Uterus (tissue), 4 donors: ENCODE measurements at places on chromosomes 2 and 18.

- H3K4me1 ChIP-seq: no peaks in the 10 kb centered on the region
- no peaks in the 10 kb centered on the region for H3K36me3 ChIP-seq
- DNase-seq: no peak
- no peak overlapping the region for H3K4me3 ChIP-seq
Observed at GRCh38 chr2:66481100-66481549, 46.2 kb downstream of the MEIS1 start.

DNA sequence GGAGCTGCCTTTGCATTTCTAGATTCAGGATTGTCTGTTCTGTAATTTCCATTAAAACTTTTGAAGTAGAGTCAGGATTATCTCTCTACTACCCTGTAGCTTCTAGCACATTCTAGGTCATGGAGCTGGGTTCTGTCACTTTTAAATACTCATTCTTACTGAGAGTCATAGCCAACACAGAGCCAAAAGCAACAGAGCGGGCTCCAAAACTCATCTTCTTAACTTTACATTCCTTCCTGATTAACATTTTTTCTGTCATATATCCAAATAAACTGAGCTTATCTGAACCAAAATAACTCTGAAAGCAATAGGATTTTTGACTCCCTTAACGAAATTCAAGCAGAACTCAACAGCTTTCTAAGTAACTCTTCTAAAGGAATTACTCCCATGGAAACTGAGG, 12.9 kb downstream of the PREPL start:
- no peaks in the 10 kb centered on the region for H3K36me3 ChIP-seq
- DNase-seq: peak; percentile 27
- peaks cover 9% of the 10 kb centered on the region for H3K4me1 ChIP-seq
- peak overlapping the region; percentile 38 for H3K27ac ChIP-seq
- H3K27me3 ChIP-seq: no peaks in the 10 kb centered on the region
- no peak overlapping the region for H3K4me3 ChIP-seq

DNA sequence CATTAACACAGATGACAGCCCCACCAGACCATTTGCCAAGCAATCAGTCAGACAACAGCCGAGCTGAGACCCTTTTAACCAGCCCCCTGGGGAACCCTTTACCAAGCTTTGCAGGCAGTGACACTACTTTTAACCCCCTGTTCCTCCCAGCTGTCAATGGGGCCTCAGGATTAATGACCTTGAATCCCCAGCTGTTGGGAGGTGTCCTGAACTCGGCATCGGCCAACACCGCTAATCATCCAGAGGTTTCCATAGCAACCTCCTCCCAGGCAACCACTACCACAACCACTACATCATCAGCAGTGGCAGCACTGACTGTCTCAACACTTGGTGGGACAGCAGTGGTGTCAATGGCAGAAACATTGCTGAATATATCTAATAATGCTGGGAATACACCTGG, 160.9 kb upstream of the EPC2 start:
- DNase-seq: no peak
- no peaks in the 10 kb centered on the region for H3K36me3 ChIP-seq
- H3K4me1 ChIP-seq: no peaks in the 10 kb centered on the region
- H3K4me3 ChIP-seq: no peak overlapping the region

DNA sequence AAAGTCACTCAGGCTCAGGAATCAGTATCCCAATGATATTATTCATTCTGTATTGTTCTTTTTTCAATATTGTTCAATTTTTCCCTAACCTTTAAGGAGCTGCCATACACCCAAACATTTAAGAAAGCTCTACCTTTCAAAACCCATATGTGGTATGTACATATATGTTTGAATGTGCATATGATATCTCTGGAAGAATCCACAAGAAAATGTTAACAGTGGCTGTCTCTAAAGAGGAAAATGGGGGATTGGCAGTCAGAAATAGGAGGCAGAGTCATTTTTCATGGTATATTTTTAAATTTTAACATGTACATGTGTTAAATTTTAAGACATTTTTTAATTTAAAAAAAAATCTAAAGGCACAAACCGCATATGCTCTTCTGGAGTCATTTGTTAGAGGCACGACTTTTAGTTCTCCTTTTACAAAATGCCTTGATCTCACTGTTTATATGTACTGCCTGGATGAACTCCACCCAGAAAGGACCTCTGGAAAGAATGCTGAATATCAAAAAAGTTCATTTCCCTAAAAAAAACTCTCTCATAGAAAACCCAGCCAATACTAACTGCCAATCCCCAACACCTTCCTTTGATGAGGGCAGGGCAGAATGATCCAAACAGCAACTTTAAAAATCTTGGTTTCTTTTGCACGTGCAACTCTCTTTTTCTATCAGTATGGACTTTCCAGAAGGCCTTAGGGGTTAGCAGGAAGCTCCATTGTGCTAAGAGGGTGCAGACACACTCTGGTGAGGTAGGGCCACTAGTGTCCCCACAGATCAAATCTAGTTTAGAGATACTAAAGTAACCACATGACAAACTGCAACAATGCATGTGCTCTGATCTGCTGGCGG, 23.6 kb downstream of the KCTD1 start:
- no peak overlapping the region for H3K27ac ChIP-seq
- no peaks in the 10 kb centered on the region for H3K4me1 ChIP-seq
- H3K27me3 ChIP-seq: no peaks in the 10 kb centered on the region
- H3K36me3 ChIP-seq: no peaks in the 10 kb centered on the region
- H3K4me3 ChIP-seq: no peak overlapping the region
- DNase-seq: no peak

DNA sequence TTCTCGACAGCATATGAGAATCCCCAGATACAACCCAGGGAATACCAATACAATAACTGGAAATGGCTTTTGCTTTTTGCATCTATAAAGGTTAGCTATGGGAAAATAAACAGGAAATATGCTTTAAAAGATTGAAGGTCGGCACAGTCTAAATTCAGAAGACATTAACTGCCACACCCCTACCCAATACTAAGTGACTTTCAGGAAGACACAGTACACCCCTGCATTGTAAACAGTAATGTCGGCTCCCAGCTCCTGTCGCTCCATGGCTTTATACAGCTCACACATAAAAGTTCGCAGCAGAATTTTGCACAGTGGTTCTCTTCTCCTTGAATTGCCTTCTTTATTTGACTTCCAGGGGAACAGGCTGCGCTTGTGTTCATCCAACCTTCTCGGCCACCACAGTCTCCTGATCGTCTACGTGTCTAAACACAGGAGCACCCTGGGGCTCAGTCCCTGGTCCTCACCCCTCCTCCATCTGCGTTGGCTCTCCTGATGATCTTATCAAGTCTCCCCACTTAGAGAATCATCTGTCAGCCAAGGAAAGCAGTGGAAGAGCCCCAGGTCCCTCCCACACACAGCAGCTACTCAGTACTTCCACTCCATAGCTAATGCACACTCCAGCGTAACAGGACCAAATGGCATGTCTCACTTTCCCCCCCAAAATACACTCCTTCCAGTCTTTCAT, 22.7 kb downstream of the CYB5A start:
- DNase-seq: no peak
- no peak overlapping the region for H3K27ac ChIP-seq
- H3K27me3 ChIP-seq: no peaks in the 10 kb centered on the region
- no peaks in the 10 kb centered on the region for H3K4me1 ChIP-seq
- no peaks in the 10 kb centered on the region for H3K36me3 ChIP-seq

DNA sequence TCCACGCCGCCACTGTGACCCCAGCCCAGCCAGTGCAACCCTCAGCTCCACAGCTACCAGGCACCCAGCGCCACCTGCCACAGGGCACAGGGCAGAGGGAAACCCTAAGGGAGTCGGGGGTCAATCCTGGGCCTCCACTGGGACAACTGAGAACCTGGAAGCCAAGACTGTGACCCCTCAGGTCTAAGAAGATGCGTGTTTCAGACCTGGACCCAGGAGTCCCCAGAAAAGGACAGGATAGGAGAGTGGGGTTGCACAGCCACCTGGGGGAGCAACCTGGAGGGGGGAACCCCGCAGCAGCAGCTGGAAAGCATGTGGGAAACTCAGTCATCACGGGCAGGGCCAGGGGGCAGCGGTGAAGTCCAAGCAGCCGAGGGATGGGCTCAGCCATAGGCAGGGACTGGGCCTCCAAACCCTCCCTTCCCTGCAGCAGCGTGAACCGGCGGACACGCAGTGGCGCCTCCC, 4.1 kb downstream of the ESPNL start:
- H3K36me3 ChIP-seq: no peaks in the 10 kb centered on the region
- H3K4me1 ChIP-seq: no peaks in the 10 kb centered on the region
- H3K27me3 ChIP-seq: no peaks in the 10 kb centered on the region
- H3K27ac ChIP-seq: no peak overlapping the region
- no peak overlapping the region for H3K4me3 ChIP-seq

GRCh38 chr18:22417496-22418188, at the start of gene CTAGE1:
CTAGE1 (minus strand) TSS chr18:22417915; CDS start chr18:22417811, 104 bp downstream.
- H3K4me1 ChIP-seq: no peaks in the 10 kb centered on the region
- H3K27ac ChIP-seq: no peak within 1 kb of the TSS
- no peaks in the 10 kb centered on the region for H3K27me3 ChIP-seq
- no peaks in the 10 kb centered on the region for H3K36me3 ChIP-seq
- no peak within 1 kb of the TSS for H3K4me3 ChIP-seq
- no peak for DNase-seq

DNA sequence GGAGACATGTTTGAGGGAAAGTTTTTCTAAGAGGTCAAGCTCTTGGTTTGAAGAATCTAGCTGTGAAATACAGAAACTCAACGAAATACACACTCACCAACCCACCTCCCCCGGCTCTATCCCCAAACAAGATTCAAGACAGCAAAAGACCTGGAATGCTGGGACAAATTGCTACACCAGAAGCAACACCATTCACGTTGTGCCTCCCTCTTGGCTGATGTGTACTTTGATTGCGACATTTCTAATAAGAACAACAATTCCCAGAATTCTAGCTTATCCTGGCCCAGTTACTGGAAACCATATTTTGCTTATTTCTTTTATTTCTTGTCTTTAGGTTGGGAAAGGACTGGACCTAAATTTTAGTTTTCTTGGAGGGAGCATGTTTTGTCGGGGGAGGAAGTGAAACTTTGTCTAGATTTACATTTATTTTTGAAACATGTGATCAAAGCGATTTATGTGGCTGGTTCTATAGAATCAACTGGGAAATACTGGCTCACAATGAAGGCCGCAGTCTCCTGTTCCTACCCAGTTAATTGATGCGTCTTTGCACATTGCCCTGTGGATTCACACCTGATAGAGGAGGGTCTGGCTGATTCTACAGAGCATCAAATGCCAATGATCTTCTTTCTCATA, 29.6 kb upstream of the LPIN1 start:
- no peaks in the 10 kb centered on the region for H3K27me3 ChIP-seq
- no peak overlapping the region for H3K4me3 ChIP-seq
- H3K4me1 ChIP-seq: no peaks in the 10 kb centered on the region
- H3K27ac ChIP-seq: peak overlapping the region; percentile 33

- no peaks in the 10 kb centered on the region for H3K4me1 ChIP-seq
- H3K27ac ChIP-seq: no peak overlapping the region
- H3K27me3 ChIP-seq: no peaks in the 10 kb centered on the region
- no peaks in the 10 kb centered on the region for H3K36me3 ChIP-seq
- DNase-seq: no peak
Observed at GRCh38 chr2:70501215-70501614, 52.4 kb downstream of the TGFA start.

DNA sequence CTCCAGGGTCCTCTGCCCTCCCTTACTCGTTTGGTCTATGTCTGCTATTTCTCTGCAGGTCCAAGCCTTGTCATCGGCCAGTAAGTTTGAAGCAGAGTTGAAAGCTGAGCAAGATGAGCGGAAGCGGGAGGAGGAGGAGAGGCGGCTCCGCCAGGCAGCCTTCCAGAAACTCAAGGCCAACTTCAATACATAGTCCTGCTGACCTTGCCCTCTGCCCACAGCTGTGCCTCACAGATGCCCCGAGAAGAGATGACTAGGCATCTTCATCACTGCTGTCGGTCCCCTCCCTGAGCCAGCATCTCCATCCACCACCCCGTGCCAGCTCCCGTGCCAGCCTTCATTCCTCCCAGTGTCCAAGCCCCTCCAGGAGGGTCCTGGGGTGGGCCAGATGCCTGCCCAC, 15.6 kb upstream of the GIGYF2 start:
- no peak overlapping the region for H3K4me3 ChIP-seq
- H3K4me1 ChIP-seq: no peaks in the 10 kb centered on the region
- no peak overlapping the region for H3K27ac ChIP-seq
- no peaks in the 10 kb centered on the region for H3K36me3 ChIP-seq
- H3K27me3 ChIP-seq: no peaks in the 10 kb centered on the region

- no peak overlapping the region for H3K27ac ChIP-seq
- no peaks in the 10 kb centered on the region for H3K4me1 ChIP-seq
- H3K36me3 ChIP-seq: no peaks in the 10 kb centered on the region
- no peak overlapping the region for H3K4me3 ChIP-seq
Observed at GRCh38 chr2:134454426-134454825, 200.6 kb downstream of the MGAT5 start.

GRCh38 chr2:97713296-97714083, at the start of gene ZAP70:
ZAP70 (plus strand) TSS chr2:97713576; CDS start chr2:97724037, 10,461 bp downstream.
- H3K27ac ChIP-seq: no peak within 1 kb of the TSS
- H3K36me3 ChIP-seq: no peaks in the 10 kb centered on the region
- no peak for DNase-seq
- no peaks in the 10 kb centered on the region for H3K4me1 ChIP-seq

GRCh38 chr2:102226612-102227391, 40.0 kb downstream of the IL1RL2 start:
- H3K4me1 ChIP-seq: peaks cover 8% of the 10 kb centered on the region
- H3K27me3 ChIP-seq: no peaks in the 10 kb centered on the region
- H3K4me3 ChIP-seq: no peak overlapping the region
- no peaks in the 10 kb centered on the region for H3K36me3 ChIP-seq

- H3K4me3 ChIP-seq: no peak overlapping the region
- no peaks in the 10 kb centered on the region for H3K27me3 ChIP-seq
- no peaks in the 10 kb centered on the region for H3K4me1 ChIP-seq
- H3K27ac ChIP-seq: no peak overlapping the region
- DNase-seq: no peak
- H3K36me3 ChIP-seq: no peaks in the 10 kb centered on the region
Observed at GRCh38 chr2:238269741-238270140, 18.7 kb downstream of the PER2 start.

- H3K4me1 ChIP-seq: no peaks in the 10 kb centered on the region
- peak overlapping the region; percentile 27 for H3K27ac ChIP-seq
- no peak overlapping the region for H3K4me3 ChIP-seq
- peak; percentile 57 for DNase-seq
Observed at GRCh38 chr18:74251297-74252038, 40.3 kb downstream of the CYB5A start.

DNA sequence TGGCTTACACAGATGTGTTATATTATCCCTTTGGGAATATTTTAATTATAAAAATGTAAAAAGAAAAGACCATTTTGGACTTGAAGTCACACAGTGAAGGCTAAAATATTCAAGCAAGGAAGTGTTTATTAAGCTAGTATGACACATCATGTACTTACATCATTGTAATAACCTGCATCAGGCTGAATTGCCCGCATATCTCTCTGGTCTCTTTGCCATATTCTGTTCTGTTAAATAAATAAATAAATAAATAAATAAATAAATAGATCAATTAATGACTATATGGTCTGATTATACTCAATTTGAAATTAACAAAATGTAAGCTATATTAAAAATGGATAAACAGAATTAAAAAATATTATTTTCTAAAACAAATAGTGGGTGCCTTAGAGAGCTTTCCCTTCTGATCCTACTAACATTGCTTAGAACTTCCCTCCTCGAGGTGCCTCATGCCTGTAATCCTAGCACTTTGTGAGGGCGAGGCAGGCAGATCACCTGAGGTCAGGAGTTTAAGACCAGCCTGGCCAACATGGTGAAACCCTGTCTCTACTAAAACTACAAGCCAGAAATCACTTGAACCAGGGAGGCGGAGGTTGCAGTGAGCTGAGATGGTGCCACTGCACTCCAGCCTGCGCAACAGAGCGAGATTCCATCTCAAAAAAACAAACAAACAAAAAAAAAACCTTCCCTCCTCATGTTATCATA, 42.0 kb downstream of the WDR33 start:
- H3K27ac ChIP-seq: no peak overlapping the region
- no peaks in the 10 kb centered on the region for H3K27me3 ChIP-seq
- H3K36me3 ChIP-seq: no peaks in the 10 kb centered on the region
- no peak for DNase-seq
